ENCODE measurements at places on chromosomes 2 and 18.

DNA sequence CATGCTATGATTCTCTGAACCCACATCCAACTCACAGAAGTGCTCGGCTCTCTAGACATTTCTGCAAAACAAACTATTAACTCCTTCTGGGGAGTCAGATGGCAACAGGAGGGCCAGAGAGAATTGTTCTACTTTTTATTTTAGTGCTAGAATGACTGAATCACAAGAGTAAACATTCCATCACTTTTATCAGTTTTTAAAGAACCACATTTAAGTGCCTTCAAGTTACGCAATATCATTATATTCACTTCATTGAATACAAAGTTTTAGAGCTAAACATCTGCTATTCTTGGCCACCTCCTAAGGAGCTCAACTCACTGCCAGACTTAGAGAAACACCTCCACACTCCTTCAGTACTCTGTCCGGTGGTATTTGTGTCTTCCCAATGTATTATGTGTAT lies 22.4 kb downstream of the B4GALT6 start:
- no peak for DNase-seq

- no peak for DNase-seq
Observed at GRCh38 chr2:134320930-134321329, 67.1 kb downstream of the MGAT5 start.

DNA sequence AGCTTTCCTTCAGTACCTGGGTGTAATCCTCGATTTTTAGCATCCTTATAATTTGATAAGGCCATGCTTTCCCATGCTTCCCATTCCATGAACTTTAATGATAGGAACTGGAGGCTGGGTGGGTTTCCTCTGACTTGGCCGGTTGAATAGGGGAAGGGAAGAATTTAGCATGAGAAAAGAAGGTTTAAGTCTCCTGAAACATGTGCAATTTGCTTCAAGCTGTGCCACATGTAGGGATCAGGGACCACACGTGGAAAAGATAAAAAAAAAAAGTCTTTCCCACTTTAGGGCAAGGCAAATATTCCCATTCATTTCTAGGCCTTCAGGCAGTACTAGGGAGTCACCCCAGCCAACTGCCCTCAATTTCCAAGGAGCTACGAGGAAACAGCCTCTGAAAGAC lies 900.3 kb downstream of the DSC3 start:
- DNase-seq = no peak

GRCh38 chr2:55163941-55164390 lies 68.1 kb downstream of the CLHC1 start:
- no peak for DNase-seq

GRCh38 chr18:44818668-44819403 lies 138.1 kb downstream of the SETBP1 start:
- no peak for DNase-seq

DNA sequence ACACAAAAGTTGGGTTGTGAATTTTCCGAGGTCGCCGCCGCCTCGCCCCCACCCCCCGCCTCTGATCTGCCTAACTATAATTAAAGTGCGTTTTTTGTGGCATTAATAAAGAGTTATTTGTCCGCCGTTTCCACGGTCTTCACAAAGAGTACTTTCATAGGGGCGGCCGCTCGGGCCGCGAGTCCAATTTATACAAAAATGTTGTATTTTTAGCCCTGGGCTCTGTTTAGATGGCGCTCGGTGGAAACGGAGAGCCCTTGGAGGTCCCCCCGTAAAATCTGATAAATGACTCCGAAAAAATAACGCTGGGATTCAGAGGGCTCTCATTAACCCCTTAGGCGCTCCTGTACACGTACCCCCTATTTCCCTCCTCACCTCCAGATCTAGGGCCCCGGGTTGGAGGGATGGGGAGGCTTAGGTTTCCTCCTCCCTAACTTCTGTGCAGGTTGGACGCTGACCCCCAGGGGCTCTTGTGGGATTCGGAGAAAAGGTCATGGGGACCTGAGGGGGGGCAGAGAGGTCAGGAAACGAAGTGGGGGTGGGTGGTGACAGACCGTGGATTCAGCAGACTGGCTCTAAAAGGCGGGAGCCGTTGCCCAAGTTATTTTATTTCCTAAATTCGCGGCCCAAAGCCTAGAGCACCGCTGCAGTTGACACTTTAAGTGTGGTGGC lies 1.9 kb downstream of the CYP26B1 start:
- no peak for DNase-seq

GRCh38 chr2:1936427-1936980 lies 192.2 kb upstream of the PXDN start:
- peak; percentile 22 for DNase-seq

GRCh38 chr18:392928-393573 lies 107.5 kb downstream of the COLEC12 start:
- DNase-seq = no peak

- DNase-seq = no peak
Observed at GRCh38 chr2:16154061-16154460, 213.7 kb downstream of the MYCN start.

- DNase-seq = no peak
Observed at GRCh38 chr2:72921088-72921851, 4.0 kb downstream of the EMX1 start.

DNA sequence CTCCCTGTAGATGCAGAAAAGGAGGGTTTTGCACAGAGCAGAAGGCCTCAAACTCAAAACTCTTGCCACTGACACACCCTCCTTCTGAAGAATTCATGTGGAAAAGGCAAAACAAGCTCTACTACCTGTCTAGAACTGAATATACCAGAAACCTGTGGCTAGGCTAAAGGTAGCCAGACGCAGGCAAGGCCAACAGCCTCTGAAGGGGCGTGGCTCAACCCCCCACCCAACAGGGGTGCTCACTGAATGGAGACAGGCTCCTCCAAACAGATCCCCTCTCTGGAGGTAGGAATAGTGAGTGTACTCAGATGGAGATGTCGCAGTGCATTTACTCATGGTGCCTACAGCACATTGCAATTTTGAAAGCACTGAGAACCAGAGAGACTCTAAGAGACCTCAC lies 3.0 kb upstream of the STK17B start:
- no peak for DNase-seq

GRCh38 chr2:181178823-181179412 lies 198.5 kb downstream of the UBE2E3 start:
- DNase-seq = no peak

All from muscle of back (tissue), 13 donors.